ENCODE measurements at places on chromosomes 2 and 18.

- no peak for DNase-seq
Observed at GRCh38 chr2:230410263-230410662, 5.7 kb upstream of the SP100 start.

DNA sequence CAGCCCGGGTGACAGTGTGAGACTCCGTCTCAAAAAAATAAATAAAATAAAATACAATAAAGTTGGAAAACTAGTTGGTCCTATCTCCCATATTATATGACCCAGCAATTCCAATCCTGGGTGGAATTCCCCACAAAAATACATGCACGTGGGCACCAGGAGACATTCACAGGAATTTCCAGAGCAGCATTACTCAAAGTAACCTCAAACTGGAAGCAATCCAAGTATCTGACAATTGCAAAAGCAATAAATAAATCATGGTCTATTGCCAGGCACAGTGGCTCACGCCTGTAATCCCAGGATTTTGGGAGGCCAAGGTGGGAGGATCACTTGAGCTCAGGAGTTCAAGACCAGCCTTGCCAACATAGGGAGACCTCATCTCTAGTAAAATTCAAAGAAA, 101.2 kb upstream of the MAP4K4 start:
- no peak for DNase-seq

DNA sequence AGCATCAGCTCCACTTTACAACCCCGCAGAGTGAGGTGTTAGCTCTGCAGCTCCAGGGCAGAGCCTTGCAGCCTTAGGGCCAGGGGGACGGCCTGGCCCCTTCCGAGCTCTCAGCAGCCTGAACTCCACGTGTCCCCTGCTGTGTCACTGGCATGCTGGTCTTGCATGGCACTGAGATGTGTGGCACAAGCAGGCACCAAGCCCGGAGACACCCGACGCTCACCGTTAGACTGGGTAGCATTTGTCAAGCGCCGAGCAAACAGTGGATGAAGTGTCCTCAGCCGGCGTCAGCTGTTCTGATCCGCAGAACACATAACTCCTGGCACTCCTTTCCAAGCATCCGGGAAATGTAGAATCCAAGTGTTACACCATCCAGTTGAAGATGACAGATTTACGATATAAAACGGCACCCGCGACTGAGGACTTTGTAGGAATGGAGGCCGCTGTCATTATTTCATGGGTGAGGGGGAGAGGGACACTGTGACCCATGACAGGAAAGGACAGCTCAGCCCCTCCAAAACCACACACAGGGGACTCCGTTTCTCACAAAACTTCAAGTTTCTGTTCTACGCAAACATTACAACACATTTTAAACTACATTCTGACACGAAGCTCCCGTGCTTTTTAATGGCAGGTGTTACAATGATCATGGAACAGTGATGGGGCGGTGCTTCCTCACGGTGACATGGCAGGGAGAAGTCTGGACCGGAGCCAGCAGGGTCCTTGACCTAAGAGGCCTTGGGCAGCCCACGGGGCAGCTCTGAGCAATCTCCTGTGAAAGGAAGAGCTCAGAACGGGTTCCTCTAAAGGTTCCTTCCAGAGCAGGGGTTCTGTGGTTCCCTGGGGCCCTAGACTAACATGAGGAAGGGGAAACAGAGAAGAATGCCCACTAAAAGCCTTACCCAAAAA, 89.4 kb downstream of the HDAC4 start:
- no peak for DNase-seq

GRCh38 chr2:38797250-38797676, 19.3 kb downstream of the GEMIN6 start:
- DNase-seq: no peak

GRCh38 chr2:40043191-40043590, 264.1 kb upstream of the THUMPD2 start:
- no peak for DNase-seq
